OCI-M1 (cell line): ENCODE measurements at places on chromosomes 13 and 19.
A peak's percentile ranks its signal among the peaks of the same experiment; 100 is the strongest.

GRCh38 chr19:7690779-7691258 lies 10.2 kb downstream of the TRAPPC5 start:
- no peak for DNase-seq

- peak; percentile 63 for DNase-seq
Measured at GRCh38 chr13:109610517-109610916, 175.9 kb downstream of the IRS2 start.

GRCh38 chr13:79684371-79684770 lies 203.4 kb downstream of the NDFIP2 start:
- DNase-seq, result no peak

DNA sequence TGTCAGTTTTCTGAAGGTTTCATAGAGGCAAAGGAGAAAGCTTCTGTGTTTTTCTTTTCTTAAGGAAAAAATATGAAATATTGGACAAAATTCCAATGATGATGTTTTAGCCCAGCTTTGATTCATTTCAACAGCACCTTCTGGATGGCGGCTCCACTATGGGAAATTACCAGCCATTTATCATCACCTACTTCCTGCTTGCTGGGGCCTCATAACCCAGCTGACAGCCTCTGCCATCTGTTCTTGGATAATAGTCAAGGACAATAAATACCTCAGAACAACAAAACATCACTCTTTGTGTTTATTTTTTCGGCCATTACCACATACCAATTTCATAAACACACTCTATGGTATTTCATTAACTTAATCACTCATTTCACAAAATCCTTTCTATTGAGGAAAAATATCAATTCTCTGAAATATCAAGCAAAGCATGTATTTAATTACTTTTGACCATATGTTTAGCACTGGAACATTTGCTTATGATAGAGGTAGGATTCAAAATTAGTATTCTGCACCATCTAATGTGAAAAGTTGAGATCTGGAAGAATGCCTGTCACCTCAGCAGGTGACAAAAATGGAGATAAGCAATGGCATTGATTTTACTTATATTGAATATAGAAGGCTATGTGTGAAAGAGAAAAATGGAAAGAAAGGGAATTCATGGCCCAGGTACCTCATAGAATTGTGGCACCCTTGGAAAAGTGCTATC lies 629.7 kb downstream of the LIG4 start:
- no peak for DNase-seq

- no peak for DNase-seq
Measured at GRCh38 chr13:30689752-30690151, 45.6 kb upstream of the ALOX5AP start.
